ENCODE measurements at places on chromosomes 1 and 21.
A peak's percentile ranks its signal among the peaks of the same experiment; 100 is the strongest.

GRCh38 chr1:97726386-97726785 lies 194.4 kb downstream of the DPYD start:
- DNase-seq: no peak

GRCh38 chr1:97806996-97807520 lies 113.8 kb downstream of the DPYD start:
- DNase-seq: no peak

DNA sequence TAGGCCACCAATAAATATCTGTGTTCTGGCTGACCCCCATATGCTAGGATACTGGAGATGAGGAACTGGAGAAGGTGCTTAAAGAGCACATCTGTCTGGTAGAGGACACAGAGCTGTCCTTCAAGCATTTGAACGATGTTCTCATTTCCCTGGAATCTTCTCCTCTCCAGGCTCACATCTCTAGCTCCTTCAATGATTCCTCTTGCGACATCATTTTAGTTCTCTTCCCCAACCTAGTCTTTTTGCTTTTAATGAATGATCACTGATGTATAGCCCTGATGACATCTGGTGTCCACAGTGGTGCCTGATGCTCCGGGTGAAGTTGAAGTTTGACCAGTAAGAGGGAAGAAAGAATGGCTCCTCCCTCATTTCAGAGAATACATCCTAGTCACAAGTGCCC lies 80.8 kb upstream of the UBE2U start:
- no peak for DNase-seq

GRCh38 chr1:7149080-7149838 lies 364.0 kb downstream of the CAMTA1 start:
- no peak for DNase-seq

DNA sequence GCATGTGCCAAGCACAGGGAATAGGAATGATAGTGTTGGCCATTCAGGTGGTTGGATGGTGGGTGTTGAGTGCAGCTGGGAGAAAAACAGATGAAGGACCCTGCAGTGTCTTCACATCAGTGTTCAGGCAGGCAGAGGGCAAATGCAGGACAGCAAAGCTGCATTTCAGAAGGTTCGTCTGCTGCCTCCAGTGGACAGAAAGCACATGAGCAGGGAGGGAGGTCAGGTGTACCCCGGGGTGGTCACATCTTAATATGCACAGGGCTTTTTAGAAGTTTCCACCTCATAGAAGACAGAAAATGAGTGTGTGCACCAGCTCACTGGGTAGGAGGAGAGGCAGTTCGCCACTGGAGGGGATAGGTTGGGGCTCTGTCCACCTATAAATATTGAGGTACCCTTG lies 184.9 kb downstream of the SLC35F3 start:
- no peak for DNase-seq

DNA sequence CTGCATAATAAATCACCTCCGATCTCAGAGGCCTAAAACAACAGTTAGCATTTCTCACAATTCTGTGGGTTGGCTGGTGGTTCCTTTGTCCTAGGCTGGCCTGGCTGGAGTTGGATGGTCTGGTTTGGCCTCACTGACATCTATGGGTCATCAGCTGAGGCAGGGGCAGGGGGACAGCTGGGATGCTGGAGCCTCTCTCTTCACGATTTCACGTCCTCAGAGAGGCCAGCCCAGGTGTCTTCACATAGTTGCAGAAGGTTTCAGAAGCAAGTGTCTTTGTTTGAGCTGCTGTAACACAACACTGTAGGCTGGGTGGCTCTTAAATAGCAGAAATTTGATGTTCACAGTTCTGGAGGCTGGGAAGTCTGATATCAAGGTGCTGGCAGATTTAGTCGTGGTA lies 155.5 kb upstream of the CACNA1E start:
- no peak for DNase-seq

DNA sequence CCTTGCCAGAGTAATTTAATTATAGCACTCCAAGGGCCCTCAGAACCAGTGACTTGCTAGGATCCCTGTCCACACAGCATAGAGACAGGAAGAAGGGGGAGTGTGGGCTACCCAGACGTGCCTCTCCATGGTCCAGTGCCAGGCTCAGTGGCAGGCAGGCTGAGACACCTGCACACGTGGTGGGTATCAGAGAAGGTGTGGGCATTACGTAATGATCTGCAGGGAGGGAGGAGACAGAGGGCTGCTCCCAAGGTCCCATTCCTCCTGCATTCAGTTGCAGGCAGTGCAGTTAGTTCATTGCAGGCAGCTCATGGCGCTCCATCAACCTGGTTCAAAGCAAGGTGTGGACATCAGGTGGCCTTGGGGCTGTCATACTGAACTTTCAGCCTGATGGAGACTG lies 49.9 kb downstream of the C8B start:
- DNase-seq: no peak

DNA sequence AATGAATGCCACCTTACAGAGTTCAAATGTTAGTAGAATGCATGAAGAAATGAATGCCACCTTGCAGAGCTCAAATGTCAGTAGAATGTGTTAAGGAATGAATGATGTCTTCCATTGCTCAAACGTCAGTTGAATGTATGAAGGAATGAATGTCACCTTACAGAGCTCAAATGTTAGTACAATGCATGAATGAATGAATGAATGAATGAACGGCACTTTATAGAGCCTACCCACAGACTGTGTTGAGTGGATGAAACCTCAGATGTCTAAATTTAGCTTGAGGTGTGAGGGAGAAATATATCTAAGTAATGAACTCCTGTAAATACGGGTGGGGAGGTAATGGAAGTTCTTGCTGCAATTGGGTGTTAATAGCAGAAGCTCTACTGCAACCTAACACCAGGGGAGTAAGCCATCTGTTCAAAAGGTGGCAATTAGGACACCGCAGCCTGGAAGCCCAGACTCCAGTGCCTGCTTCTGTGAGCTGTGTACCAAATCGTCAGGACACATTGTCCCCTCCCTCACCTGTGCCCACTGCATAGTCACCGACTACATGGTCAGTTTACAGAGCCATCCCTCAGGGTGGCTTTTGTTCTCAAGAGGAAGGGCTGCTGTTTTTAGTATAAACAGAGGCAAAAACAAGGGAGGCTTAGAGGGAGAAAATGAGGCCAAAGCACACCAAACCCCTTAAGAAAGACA lies 26.7 kb downstream of the SUSD4 start:
- DNase-seq: no peak

- DNase-seq: no peak
Measured at GRCh38 chr1:186617926-186618325, 62.3 kb downstream of the PTGS2 start.

DNA sequence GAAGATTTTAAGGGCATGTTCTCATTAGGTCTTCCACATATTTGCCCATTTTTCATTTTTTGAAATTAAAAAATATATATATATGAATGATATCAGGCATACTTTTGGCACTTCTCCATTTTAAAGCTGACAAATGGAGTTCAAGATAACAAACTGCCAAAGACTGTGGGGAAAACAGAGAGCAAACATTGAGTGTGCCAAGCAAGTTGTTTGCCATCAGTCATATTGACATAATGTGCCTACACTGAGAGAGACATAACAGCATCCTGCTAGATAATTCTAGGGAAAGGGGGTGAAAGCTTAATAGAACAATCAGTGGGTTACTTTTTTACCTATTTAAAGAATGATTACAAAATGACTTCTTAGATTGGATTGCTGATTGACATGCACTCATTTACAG lies 529.4 kb upstream of the CXADR start:
- no peak for DNase-seq

GRCh38 chr21:45905196-45905595 lies 76.4 kb upstream of the COL6A1 start:
- no peak for DNase-seq

DNA sequence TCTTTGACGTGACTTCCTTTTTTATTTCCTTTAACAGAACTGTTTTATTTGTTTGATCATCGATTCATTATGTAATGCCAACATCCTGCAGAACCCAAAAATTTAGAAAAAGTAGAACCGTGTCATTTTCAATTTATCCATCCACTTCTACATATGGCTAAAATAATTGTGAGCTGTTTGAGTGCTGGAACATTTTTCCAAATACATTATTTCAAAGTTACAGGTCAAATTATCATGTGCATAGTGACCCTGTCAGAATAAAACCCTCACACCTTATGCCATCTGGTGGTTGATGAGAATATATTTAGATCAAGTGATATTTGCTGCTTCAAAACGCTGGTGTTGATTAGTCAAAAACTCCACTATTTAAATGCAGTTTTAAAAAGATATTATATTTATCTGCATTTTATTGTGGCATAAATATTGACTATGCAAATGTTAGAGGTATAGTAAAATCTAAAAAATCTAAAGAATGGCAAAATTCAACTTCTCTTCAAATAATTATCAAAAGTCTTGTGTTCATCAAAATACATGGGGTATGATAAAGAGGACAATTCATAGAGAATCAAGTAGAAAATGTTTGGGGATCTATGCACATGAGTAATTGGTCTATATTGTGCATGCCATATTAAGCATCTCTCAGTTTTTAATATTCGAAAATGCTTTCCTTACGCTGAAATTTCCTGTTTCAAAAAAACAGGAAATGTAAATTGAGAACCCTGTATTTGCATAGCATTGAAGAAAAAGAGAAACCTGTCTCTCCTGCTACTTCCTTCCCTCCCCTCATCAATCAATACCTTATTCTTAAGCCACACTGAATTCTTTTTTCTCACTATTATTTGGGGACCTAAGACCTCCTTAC lies 39.7 kb downstream of the UBE2U start:
- DNase-seq: no peak

GRCh38 chr1:67135354-67135753 lies 584 bp upstream of the C1orf141 start:
- no peak for DNase-seq

DNA sequence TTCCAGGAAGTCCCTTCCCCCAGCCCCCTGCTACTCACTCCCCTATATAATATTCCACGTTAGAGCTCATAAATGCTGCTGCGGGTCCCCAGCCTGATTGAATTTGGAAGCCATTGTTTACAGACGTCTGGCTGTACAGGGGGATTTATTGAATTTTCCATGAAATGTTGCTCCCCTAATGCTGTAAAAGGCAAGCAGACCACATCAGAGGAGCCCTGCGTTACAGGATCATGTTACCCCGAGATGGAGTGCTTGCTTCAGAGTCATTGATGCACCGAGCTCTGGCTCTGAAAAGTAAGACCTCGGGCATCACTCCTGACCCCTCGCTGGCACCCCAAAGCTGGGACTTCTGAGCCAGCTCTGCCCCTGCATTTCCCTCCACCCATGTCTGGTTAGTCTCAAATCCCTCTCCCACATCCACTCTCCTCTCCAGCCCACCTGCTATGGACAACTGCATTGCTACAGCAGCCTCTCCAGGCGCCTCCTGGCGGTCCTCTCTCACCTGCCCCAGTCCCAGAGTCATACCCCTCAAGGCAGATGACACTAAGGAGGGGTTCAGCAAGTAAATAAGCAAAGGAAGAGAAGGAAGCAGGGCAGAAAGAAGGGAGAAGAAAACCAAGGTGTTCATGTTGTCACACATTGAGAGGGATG lies 127.8 kb downstream of the TMEM53 start:
- DNase-seq: no peak

- no peak for DNase-seq
Measured at GRCh38 chr1:210085359-210085758, 147.2 kb upstream of the SERTAD4 start.

DNA sequence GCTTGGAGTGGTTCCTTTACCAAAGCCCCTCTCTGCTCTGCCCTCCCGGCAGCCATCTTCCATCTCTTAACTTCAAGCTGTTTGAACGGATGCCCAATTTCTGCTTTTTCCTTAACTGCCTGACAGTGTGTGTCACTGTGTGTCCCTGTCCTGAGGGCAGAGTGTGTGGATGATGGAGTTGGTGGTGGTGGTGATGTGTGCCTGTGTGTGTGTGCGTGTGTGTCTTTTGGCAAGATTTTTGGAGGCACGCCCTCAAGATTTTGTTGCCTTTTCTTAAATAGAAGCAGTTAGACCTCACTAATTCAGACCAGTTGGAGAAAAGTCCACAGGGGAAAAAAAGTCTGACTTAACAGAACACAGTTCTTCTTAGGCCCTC lies 30.3 kb downstream of the SERTAD4 start:
- no peak for DNase-seq

DNA sequence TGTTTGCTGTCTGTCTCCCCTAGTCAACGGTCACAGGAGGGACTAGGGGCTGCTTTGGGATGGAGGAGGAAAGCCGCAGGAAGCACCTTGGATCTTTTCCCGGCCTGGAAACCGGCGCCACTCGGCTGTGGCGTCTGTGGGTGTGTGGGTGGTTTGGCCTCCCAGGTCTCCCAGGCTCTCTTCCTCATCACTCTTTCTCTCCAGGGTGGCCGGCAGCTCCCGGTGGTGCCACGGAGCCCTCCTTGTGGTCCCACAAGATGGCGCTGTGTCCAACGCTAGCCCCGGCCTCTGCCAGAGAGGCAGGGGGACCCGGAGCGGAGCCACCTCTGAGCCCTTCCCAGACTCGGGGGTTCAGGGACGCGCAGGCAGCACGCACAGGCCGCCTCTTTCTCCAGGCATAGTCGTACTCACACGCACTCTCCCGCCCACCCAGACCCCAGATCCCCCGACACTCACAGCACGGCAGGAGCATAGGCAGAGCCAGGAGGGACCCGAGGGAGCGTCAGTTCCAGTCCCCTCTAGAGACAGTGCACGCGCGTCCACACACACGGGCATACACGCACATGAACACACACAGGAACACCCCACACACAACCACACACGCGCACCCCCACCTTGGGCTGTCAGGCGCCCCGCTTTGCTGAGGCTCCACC lies 31.2 kb downstream of the CDCP2 start:
- peak; percentile 58 for DNase-seq

DNA sequence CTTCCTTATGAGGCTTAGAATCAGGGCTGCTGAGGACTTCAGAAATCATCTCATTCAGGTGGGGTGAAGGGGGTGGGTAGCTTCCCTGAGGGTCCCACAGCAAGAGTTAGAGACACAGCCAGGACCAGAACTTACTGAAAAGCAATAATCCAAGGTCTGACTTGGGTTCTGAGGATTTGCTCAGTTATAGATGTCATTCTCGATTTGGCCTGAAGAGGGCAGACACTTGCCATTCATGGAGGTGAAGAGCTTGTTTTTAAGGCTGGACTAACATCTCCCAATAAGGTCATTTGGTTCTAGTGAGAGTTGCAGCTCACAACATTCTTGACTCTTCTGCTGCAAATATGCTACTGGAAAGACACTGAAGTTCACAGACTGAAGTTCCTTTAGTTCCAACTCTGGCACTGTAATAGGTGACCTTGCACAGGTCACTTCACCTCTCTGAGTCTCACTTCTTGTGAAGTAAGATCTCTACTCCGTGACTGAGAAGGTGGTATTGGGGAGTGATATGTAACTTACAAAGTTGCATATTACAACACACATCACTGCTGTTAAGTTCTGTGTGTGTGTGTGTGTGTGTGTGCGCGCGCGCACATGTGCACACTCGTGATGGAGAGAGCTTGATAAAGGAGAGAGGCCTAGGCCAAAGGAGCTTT lies 69.8 kb upstream of the DIRAS3 start:
- DNase-seq: peak; percentile 22

DNA sequence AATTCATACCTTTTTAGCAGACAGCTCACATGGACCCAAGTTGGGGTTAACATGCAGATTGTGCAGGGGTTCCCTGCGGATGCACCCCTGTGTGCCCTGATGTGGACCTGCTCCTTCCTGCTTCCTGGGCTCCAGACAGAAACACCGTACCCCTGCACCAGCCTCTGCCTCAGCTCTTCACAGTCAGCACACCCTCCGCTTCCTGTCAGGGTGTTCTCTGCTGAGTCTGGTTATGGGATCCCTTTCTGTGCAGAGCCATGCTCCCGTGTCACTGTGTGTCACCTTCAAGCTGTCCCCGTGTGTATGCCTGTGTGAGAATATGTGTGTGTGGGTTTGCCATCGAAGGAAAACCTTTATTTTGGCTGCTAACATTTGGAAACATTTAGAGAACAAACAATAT lies 48.7 kb upstream of the KCNJ15 start:
- no peak for DNase-seq
